ENCODE measurements at places on chromosomes 3 and 15.

DNA sequence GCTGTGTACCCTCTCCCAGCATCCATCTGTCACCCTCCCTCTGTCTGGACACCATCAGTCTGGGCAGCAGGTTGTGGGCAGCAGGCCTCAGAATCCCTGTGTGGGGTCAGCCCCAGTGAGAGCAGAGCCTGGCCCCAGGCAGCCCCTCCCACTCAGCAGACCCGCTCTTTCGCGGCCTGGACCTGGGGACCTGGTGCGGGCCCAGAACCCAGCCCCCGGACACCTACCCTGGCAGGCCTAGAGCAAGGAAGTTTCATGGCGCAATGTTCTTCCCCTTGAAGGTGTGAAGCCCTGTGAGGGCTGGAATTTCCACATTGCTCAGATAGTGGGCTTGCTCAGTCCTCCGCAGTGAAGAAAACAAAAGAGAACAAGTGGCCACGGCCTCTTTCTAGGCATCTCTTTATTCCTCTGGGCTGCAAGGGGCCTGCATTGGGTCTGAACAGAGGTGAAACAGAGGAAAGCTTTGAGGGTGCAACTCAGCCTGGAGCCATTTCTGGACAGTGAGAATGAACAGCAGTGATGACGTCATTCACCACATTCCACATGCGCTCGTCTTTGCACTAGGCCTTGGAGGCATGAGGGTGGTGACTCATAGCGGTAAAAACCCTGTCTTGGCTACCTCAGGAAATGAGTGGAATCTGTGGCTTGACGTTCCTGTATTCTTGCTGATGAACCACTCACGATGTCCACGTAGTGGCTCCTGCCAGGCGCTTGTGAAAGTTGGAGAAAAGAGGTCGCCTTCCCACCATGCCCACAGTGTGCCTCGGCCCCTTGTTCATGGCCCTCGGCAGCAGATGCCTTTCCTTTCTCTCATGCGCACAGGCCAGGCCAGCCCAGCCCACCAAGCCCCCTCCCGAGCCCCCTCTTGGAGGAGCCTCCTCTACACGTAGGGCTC is 66.1 kb downstream of the SLC30A4 start:
- no peak for DNase-seq

- DNase-seq = no peak
Measured at GRCh38 chr15:98062869-98063268, 102.4 kb downstream of the ARRDC4 start.

- DNase-seq = no peak
Measured at GRCh38 chr3:42711491-42712343, 9.1 kb upstream of the HHATL start.

DNA sequence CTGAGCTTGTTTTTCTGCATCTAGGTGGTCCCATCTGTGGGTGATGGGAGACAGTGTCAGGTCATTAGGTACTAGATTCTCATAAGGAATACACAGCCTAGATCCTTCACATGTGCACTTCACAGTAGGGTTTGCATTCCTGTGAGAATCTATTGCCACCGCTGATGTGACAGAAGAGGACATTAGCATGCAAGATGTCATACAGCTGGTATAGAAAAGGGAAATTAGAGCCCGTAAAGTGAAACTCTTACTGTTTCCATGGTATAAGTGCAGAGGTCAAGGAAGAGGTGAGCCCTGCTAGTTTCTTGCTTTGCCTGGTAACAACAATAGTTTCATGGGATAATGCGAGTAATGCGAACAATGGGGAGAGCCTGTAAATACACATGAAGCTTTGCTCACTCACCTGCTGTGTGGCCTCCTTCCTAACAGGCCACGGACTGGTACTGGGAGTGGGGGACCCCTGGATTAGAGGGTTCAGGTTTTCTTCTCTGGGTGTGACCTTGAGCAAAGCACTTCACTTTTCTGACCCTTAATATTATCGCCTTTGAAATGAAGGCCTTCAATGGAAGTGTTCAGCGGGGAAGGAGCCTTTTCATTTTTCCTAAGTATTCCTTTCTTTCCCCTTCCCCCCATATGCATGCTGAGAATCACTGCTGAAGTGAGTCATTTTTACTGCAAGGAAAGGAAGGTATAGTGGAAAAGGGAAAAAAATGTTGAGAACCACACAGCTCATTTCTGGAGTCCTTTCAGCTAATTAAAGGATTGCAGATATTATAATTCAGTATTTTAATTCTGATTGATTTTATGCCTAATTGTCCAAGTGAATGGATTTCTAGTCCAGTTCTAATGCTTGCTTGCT is 286.4 kb downstream of the UBE2E2 start:
- DNase-seq = no peak

GRCh38 chr3:71813704-71814103 is 28.8 kb upstream of the PROK2 start:
- no peak for DNase-seq

- DNase-seq = no peak
Measured at GRCh38 chr3:115436767-115437301, 186.5 kb upstream of the GAP43 start.

- no peak for DNase-seq
Measured at GRCh38 chr3:149134575-149134974, 5.1 kb downstream of the HPS3 start.

DNA sequence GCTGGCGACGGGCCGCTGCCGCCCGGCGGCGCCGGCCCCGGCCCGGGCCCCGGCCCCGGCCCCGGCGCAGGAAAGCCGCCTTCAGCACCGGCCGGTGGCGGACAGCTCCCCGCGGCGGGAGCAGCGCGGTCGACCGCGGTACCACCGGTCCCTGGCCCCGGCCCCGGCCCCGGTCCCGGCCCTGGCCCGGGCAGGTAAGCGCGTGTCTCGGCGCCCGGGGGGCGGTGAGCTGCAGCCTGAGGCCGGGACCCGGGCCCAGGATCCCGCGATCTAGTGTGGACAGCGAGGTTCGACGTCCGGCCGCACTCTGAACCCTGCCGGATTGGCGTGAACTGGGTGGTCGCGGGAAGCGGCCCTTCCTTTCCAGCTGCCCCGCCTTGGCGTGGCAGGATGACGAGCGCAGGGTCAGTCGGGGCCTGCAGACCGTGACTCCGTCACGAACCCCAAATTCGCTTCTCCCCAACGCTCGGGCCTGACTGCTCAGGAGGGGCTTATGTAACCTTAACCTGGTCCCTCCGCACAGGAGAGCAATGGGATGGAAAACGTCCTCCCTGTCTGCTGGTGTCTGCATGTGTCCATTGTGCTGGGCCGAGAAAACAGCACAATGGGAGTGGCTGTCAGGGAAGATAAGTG is 472 bp downstream of the BSN start:
- DNase-seq = no peak

DNA sequence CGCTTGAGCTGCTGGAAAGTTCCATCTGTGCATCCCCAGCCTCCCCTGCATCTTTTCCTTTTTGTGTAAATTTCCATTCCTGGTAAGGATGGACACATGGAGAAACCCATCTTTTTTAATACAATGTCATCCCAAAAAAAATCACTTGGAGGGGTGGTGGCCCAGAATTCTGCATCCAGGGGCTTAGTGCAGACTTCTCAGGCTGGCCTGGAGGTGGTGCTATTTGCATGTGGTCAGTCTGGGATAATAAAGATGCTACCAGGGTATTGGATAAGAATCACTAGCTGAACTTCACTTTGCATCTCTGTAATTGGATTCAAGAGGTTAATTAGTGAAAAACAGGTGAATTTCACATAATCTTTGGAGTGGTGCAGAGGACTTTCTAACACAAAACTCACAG is 1.8 kb upstream of the ZSCAN2 start:
- peak; percentile 1 for DNase-seq

DNA sequence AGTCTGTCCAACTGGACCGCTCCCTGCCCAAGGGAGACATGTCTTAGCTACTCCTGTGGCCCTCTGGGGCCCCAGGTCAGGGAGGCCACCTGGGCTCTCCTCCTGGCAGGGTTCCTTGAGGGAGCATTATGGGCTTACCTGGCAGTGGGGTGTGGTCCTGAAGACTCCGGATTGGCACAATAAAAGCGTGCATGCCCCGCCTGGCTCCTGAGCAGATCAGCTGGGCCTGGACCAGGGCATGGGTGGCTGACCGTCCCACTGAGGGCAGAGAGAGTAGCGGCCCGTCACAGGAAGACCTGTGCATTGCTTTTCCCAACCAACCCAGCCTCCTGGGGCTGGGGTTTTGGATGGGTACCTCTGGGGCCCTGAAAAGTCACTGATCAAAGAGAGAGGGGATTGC is 5.4 kb downstream of the ACOX2 start:
- DNase-seq = no peak

GRCh38 chr3:24628523-24629258 is 134.0 kb upstream of the THRB start:
- no peak for DNase-seq

DNA sequence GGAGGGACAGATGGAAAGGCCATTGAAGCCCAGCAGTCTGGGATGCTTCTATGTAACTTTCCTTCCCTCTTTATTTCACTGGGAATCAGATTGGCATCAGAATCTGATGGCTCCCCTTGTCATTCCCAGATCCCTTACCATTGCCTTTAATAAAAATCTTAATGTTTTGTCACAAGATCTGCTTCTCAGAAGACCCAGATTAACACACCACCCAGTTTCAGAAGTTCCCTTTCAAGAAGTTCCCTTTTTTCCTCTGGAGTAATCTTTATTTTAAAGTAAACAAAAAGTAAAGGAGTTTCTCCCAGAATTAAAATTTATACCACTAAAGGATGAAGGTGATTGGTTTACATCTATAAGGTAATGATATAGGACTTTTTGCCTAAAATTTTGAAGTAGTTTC is 76.4 kb downstream of the UBR1 start:
- no peak for DNase-seq

DNA sequence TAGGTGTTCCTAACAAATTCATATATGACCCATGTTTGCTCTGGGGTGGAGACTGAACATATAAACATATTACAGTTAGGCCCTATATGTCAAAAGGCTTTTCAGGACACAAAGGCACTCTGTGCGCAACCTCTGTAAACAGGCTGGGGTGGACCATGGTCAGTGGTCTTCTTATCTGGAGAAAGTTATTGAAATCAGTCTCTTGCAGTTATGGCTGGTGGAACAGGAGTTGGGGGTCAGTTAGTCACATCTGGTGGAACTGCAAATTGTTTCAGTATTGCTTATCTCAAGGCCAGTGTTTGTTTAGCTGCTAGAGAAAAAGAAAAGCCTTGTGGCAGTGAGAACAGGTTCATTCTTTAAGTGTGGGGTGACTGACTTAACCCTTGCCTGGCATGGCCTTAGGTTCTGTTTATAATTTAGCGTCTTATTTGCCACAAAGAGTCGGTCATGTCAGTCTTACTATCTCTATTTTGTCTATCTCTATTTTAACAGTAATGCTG is 5.9 kb upstream of the GP9 start:
- no peak for DNase-seq

DNA sequence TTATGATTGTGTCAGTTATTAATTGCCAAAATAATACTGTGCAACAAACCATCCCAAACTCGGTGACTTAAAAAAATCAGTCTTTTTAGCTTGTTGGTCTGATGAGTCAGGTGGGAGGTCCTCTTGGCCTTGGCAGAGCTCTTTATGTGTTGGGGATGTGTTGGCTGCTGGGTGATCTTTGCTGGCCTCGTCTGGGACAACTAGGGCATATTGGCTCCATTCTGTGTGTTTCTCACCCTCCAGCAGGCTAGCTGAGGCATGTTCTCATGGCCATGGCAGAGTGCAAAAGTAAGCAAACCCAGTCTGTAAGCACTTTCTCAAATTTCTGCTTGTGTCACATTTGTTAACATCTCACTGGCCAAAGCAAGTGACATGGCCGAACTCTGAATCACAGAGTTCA is 251.6 kb downstream of the RPLP1 start:
- DNase-seq = no peak

- DNase-seq = no peak
Measured at GRCh38 chr3:170814822-170815221, 55.2 kb downstream of the RPL22L1 start.

DNA sequence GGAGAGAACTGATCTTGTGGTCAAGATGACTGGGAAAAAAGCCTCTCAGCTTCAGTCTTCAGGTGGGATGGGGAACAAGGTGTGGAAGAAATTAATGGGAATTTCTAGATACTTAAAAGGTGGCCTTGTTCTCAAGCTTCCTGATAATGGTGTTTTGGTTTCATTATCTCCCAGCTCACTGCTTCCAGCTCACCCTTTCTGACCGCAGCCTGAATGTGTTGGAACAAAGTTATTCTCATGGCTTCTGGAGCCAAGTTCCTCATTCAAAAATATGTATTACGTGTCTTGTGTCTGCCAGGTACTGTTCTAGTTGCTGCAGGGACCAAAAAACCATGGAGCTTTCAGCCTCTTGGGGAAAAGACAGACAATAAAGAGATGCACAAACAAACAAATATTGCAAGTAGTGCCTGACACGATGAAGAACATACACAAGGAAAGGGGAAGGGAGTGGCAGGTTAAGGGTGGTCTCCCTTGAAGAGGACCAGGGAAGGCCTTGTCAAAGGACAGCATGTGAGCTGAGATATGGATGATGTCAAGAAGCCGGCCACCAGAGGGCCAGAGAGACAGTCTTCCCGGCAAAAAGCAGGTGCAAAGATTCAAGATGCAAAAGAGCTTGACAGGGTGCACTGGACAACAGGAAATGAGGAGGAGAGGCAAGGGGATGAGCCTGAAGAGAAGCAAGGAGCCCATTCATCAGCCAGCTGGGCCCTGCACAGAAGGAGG is 35.5 kb downstream of the ARRDC4 start:
- DNase-seq = no peak

- no peak for DNase-seq
Measured at GRCh38 chr3:166052440-166052839, 215.2 kb upstream of the BCHE start.

DNA sequence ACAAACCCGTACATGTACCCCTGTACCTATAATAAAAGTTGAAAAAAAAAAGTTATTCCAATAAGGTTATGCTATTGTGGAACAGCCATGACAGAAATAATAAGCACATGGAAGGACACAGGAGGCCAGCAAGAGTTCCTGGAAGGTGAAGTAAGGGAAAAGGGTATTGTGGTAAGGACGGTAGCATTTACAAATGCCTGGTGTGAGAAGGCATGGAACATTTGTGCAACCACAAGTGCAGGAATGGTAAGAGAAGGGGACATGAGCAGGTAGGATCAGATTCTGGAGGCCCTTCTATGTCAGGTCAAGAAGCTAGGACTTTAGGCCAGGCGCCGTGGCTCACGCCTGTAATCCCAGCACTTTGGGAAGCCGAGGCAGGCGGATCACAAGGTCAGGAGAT is 82.5 kb downstream of the PPP2R3A start:
- DNase-seq = no peak

- no peak for DNase-seq
Measured at GRCh38 chr15:40550341-40551037, 14.4 kb downstream of the CCDC32 start.
